Stimulated activated CD4-positive, alpha-beta T cell treated with anti-CD3 and anti-CD28 coated beads, Interleukin-12 subunit alpha, Interleukin-12 subunit beta, amount 100 ng/mL, for 24 hours (primary cell): ENCODE measurements at places on chromosomes 16 and 17.
A peak's percentile ranks its signal among the peaks of the same experiment; 100 is the strongest.

- DNase-seq, result no peak
These were observed 2.1 kb downstream of the KCNH4 start for GRCh38 chr17:42178817-42179216.

DNA sequence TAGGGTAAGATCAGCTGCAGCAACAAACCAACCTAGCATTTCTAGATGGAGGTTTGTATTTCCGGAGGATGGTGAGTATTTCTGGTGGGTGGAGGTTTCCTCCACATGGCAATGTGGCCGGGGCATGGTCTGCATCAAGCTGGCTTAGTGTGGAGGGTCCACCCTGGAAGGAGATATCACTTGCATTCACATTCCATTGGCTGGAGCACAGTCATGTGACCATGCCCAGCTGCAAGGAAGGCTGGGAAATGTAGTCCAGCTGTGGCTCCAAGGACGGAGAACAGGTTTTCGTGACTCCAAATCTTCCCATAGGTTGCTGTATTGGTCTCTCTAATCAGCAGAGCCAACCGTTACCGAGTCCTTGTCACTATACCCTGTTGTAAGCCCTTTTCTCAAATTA lies 68.7 kb downstream of the RAI1 start:
- peak; percentile 29 for DNase-seq

DNA sequence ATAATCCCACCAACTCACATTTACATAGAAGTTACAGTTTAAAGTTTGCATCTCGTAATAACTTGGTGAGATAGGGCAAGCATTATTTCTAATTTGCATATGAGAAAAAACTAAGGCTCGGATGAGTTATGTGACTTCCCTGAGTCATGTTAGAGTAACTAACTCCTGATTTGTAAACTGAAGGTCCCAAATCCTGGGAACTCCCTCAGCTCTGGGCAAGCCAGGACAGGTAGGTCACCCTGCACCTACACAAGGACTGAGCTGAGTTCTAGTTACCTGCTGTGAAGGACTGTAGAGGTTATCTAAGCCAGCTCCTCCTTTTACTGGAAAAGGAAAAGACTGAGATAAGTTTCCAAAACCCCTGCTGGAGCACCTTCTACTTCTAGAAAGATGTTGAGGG lies 92.1 kb upstream of the HLF start:
- DNase-seq, result no peak

DNA sequence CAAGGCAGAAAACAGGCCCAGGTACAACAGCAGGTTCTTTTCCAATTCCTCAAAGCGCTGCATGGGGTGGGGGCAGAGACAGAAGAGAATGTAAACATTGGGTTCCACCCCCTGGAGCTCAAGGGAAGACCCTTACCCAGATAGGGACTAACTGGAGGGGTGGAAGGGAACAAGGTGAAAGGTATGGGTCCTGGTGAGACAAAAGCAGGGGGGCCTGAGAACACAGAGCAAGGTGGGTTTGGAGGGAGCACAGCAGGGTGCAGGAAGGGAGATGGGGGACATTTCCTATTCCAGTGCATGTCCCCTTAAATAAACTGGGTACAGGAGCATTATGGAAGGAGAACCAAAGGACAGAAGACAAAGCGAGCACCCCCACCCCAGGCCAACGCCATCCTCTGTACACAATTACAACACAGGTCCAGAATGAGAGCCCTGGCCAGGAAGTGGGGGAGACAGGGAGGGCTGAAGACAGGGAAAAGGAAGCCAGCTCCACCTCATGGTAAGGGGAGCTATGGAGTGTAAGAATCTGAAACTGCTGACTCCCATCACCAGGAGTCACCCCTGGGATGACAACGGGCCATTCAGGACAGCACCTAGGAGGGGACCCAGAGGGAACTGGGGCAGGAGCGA lies 2.1 kb upstream of the CD2BP2 start:
- DNase-seq, result no peak

DNA sequence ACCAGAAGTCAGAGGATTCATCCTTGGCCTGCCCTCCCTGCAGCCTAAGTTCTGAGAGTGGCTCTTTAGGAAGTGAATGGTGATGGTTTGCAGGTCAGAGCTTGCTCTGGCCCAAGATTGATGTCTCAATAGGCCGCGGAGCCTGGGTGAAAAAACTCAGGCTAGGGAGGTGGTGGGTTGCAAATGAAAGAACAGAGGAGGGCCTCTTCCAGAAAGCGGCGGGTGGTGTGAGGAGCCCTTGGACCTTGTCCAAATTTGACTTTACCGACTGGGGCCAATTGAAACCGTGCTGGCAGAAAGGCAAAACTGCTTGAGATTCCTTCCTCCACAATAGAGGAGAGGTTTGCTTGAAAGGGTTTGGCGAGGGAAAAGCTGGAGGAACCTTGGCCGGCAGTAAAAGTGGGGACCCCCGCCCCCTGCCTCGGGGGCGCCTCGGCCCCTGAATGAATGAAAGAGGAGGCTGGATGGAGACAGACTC lies 331.3 kb downstream of the SEC14L1 start:
- no peak for DNase-seq

GRCh38 chr17:50424246-50424995 lies 1.6 kb upstream of the ACSF2 start:
- DNase-seq, result no peak

- no peak for DNase-seq
These were observed 2.0 kb upstream of the GLG1 start for GRCh38 chr16:74608944-74609343.

DNA sequence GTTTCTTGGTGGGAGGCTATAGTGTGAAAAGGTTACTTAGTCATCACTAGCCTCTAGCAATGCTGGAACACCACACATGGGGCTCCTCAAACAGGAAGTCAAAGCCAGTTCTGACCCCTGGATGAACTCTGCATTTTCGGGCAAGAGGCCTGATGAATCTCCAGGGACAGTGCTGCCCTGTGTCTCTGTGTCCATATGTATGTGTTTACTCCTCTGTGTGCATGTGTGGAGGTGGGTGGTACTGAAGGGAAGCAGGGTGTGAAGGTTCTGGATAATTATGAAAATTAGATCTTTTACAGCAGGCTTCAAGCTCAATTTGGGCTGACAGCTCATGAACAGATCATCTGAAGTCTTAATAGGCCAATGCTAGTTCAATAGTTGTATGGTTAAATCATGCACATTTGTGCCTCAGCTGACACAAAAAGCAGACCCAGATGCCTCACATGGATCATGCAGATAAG lies 133.6 kb downstream of the SNX11 start:
- no peak for DNase-seq

GRCh38 chr17:42117397-42118125 lies 3.6 kb downstream of the KAT2A start:
- DNase-seq, result no peak

DNA sequence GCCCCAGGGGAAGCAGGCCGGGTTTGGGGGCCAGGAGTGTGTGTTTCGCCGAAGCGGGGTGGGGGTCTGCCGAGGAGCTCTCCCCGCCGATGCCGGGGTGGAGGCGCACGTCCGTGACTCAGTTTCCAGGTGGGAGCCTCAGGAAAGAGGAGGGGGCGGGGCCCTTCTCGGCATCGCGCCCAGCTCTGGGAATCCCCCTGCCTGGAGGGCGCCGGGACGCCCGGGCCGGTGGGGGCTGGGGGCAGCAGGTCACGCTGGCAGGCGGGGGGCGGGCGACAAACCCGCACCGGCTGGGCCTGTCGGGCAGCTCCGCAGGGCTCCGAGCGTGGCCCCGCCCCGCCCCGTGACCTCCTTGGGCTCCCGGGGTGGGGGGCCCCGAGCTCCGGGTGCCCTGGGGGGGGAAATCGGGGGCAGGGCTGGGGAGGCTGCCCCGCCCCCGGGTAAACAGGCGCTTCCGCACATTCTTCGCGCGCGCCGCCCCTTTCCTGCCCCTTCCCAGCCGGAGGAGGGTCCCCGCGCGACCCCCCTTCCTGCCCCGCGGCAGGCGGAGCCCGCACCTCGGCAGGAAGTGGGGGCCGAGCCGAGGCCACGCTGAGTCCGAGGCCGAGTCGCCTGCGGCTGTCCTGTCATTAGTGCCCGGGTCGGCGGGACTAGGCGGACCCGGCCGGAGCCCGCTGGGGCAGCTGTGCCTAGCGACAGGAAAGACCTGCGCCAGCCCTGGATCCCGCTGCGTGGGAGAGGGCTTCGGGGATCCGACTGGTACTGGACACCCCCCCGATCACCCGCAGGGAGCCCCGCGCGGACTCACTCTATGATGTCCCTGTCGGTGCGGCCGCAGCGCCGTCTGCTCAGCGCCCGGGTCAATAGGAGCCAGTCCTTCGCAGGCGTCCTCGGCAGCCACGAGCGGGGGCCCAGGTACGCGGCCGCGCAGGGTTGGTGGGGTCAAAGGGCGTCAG lies 9.3 kb downstream of the RIPOR1 start:
- no peak for DNase-seq

DNA sequence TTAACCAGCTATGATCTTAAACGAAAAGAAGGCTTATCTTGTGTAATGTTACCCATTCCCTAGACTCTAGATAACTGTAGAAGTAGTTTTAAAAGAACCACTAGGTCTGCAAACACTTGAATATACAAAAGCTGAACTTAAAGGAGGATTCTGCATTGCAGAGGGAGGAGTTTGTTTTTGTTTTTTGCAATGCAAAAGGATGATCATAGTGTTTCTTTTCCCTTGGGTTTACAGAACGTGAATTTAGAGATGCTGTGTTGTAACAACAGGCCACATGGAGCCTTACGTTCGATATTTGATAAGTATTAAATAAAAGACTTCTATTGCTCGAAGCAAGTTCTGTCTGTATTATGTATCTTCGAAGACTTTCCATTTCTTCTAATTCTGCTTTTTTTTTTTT lies 77.6 kb downstream of the CHD9 start:
- no peak for DNase-seq

DNA sequence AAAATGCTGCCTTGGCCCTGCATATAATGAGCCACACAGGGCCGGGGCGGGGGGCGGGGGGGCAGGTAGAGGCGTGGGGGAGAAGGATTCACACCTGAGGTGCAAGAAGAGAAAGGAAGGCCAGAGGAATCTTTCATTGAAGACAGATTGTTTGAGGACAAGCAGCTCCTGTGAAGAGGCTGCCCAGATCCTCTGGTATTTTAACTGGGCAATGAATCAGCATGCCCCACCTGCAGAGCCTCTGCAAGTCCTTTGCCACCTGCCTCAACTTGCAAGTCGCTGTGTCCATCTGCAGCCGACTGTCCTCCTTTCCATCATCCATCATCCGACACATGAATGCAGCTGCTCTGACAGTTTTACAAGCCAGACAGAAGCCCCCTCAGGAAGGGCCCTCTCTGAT lies 1.2 kb upstream of the SOST start:
- no peak for DNase-seq

- no peak for DNase-seq
These were observed 505.5 kb downstream of the NPIPA7 start for GRCh38 chr16:16884451-16884850.

DNA sequence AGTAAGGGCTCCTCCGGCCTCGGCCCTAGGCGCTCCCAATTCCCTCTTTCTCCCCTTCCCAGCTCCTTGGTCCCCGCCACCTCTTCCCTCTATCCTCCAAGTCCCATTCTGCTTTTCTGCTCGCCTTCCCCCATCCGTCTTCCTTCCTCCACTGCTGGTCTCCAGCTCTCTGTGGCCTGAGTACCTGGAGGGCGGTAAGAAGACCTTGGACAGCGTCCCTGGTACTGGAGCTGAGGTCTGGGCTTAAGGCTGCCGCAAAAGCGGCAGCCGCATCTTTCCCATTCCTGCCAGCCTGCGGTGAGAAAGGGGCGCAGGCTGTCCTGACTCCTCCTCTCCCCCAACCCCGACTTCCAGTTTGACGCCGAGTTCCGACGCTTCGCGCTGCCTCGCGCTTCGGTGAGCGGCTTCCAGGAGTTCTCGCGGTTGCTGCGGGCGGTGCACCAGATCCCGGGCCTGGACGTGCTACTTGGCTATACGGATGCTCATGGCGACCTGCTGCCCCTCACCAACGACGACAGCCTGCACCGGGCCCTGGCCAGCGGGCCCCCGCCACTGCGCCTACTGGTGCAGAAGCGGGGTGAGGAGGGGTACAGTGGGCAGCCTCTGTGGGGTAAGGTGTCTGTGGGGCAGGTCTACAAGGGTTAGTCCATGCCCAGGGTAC lies 471 bp downstream of the PARD6A start:
- DNase-seq, result no peak

DNA sequence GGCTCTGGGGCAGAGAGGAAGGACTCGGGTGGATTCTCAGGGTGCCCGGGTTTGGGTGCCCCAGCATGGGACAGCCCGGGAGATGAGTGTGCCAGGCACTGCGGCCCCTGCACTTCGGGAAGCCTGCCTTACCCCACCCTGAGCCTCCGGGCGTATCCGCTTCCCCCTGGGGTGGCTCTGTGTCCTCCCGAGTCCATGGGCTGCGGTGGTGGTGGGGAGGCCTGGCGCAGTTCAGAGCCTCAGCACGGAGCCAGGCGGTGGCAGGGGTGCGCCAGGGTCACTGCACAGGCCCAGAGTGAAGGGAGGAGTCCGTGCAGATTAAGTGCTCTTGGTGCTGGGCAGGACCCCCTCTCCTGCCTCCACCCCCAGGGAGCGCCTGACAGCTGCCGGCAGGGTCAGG lies 20.7 kb downstream of the MYBBP1A start:
- no peak for DNase-seq

- no peak for DNase-seq
These were observed 22.7 kb downstream of the SLC6A4 start for GRCh38 chr17:30212750-30213149.

- no peak for DNase-seq
These were observed 20.9 kb upstream of the VWA3A start for GRCh38 chr16:22071331-22071910.

- peak; percentile 5 for DNase-seq
These were observed 32.1 kb upstream of the JPT2 start for GRCh38 chr16:1645914-1646525.

DNA sequence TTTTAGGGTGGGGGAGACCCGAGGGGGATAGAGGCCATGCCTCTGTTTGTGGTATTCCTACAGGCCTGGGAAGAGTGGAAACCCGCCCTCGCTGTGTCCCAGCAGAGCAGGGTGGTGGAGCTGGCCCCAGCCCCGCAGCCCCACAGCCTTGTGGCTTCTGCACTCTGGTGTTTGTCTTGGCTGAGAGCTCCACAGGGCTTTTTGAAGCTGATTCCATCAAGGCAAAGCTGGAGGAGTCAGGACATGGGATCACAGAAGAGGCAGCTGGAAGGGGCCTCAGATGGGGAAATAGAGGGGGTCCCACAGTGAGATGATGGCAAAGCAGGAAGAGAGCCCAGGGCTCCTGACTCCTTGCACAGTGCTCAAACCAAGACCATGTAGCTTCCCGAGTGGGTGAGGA lies 5.0 kb upstream of the WFIKKN2 start:
- no peak for DNase-seq

- DNase-seq, result no peak
These were observed 27.9 kb upstream of the GINS2 start for GRCh38 chr16:85716680-85717038.

DNA sequence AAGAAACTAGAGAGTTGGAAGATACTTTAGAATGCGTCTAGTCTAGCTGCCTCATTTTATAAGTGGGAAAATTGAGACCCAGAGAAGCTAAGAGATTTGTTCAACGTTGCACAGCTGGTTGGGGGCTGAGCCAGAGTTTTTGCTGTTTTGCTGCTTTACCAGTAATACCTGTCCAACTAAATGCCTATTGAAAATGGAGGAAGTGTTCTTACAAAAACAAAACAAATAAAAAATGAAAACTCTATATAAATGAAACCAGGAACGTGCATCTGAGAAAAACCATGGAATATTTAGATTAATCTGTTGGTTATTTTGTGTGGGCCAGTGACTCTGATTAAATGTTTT lies 13.8 kb downstream of the NLK start:
- DNase-seq, result no peak

GRCh38 chr17:39447561-39447960 lies 3.5 kb downstream of the MED1 start:
- DNase-seq, result no peak

GRCh38 chr17:79621151-79621943 lies 10.5 kb upstream of the RBFOX3 start:
- no peak for DNase-seq
